ENCODE measurements at places on chromosomes 5 and 9. TPM values are rescaled to one million over a fixed set of nuclear protein-coding genes. Genes with fewer than 3 reads are reported as not detected.

GRCh38 chr5:68021227-68021626 lies 194.3 kb upstream of the PIK3R1 start:
- DNase-seq = no peak

- peak; percentile 80 for DNase-seq
Measured at GRCh38 chr9:15510789-15511575, at the start of gene PSIP1. Gene PSIP1, minus strand, starts transcription at chr9:15510970. Its CDS starts 782 bp downstream, at chr9:15510188.

GRCh38 chr5:168303393-168304025 lies 12.1 kb downstream of the WWC1 start:
- DNase-seq = no peak

GRCh38 chr5:179371121-179371510 lies 25.9 kb upstream of the ADAMTS2 start:
- no peak for DNase-seq

GRCh38 chr5:16464664-16465543 lies 696 bp downstream of the ZNF622 start:
- no peak for DNase-seq

GRCh38 chr5:179325296-179326031 lies 19.8 kb downstream of the ADAMTS2 start:
- DNase-seq = no peak

GRCh38 chr9:93043122-93043521 lies 15.4 kb upstream of the SUSD3 start:
- no peak for DNase-seq

DNA sequence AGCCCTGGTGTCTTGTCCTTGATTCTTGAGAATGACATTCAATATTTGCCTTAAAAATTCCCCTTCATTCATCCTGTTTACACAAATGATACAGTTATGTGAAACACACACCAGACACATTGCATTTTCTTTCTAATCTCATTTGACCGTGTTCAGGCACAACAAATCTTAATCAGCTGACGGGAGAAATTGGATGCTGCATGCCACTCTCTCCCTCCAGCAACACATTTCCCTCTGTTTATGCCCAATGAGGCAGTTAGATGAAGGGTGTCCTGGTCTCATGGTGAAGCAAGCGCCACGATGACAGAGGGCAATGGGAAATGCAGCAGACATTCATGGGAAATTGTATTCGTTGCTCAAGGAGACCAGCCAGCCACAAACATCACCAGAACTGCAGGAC lies 3.2 kb upstream of the FGF1 start:
- DNase-seq = no peak

- DNase-seq = no peak
Measured at GRCh38 chr9:3342159-3342777, 183.5 kb downstream of the RFX3 start.

- no peak for DNase-seq
Measured at GRCh38 chr5:72474046-72474500, 33.1 kb downstream of the ZNF366 start.

DNA sequence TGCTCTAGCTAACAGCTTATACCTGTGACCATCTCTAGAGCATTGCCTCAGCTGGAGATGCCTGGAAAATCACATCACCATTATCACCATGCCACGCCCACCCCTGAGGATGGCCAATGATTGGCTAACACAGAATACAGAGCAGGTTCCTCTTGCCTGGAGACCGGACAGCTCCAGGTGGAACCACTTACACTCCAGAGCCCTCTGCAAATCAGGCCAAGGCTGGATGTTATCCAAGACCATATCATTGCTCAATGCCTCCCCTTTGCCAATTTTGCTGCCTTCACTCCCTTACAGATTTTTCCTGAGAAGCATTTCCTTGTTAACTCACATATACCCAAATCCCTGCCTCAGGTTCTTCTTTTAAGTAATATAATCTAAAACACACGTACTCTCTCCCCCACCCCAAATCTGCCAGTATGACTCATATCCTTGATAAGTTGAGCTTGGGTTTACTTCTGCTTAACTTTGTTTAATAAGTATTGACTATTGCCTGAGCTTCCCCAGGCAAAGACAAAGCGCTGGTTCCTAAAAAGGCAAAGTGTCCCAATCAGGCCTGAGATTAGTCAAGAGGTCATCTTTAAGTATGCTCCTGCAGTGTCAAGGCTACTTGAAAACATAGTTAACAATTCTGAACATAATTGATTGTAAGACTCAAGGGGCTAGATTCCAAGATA lies 309.6 kb downstream of the EPB41L4A start:
- no peak for DNase-seq

- DNase-seq = no peak
Measured at GRCh38 chr9:101530076-101530711, 3.5 kb upstream of the RNF20 start.

DNA sequence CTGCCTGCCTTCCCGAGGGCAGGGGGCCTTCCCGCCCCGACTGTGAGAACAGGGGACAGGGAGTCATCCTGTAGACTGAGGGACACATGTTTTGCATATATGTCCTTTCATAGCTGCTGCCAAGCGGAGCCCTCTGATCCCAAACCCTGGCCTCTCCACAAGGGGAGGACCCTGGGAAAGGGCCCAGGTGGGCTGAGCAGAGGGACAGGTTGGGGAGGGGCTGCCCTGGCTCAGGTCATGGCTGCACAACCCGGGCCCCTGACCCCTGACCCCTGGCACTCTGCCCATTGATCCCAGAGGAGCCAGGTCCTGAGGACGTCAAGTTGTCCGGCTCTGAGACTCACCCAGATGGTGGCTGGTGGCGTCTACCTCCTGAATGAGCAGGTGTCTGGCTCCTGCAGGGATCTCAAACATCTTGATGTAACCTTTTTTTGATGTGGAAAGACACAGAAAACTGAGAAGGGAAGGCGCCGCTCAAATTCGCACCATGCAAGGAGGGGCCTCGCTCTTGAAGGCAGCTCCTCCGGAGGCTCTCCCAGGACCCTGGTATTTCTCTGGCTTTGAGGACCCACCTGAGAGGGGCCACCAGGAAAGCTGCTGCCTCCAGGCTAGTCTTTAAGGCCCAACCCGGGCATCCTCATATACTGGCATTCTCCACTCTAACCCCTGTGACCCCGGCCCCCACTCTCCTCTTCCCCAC lies 71.9 kb downstream of the ZNF354C start:
- no peak for DNase-seq

GRCh38 chr9:2473681-2474080 lies 147.9 kb upstream of the VLDLR start:
- DNase-seq = no peak

GRCh38 chr9:108671794-108672193 lies 184.0 kb downstream of the ACTL7B start:
- no peak for DNase-seq

DNA sequence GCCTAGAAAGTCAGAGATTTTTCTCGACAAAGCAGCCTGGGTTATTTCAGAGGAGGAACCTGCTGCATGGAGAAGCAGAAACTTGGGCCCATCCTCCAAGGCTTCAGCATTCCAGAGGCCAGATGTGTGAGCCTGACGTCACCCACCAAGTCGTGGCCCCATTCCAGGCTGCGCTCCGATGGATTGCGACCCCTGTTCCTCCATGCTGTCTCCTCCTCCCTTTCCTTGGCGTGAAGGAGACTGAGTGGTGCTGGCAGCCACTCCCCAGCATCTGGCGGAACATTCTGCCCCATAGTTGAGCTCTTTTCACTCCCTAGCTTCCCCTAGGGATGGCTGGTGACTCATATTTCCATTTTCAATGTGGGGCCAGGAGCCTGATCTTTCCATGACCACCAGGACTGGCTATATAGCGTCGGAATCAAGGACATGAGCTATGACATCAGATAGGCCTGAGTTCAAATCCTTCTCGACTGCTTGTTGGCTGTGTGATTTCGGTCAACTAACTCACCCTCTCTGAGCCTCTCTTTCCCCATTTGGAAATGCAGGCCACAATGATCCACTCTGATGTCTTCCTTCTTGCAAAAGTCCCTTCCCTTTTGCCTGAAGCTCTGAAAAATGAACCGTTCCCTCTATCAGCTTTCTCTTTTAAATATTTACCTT lies 24.5 kb upstream of the DUSP1 start:
- peak; percentile 93 for DNase-seq

DNA sequence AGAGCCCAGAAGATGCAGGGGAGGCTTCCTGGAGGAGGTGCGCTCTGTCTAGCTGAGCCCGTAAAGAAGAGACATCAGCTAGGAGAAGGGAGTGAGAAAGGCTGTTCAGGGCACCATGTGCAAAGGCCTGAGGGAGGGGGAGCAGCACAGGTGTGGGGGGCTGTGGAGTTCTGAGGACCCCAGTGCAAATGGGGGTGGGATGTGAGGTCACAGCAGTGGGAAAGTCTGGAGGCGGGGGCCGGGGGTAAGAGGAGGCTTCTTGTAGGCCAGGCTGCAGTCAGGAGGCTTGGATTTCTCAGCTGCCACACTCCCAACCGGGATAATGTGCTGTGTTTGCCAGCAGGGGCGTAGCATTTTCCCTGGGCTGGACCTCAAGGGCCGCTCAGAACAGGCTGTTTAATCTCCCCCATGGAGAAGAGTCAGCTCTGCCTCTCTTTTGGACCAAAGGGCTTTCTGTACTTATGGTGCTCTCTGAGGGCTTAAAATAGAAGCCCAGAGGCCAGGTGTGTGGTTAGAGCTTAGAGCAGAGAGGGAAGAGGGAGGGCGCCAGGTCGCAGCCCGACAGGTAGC lies 5.7 kb downstream of the NEURL1B start:
- no peak for DNase-seq

DNA sequence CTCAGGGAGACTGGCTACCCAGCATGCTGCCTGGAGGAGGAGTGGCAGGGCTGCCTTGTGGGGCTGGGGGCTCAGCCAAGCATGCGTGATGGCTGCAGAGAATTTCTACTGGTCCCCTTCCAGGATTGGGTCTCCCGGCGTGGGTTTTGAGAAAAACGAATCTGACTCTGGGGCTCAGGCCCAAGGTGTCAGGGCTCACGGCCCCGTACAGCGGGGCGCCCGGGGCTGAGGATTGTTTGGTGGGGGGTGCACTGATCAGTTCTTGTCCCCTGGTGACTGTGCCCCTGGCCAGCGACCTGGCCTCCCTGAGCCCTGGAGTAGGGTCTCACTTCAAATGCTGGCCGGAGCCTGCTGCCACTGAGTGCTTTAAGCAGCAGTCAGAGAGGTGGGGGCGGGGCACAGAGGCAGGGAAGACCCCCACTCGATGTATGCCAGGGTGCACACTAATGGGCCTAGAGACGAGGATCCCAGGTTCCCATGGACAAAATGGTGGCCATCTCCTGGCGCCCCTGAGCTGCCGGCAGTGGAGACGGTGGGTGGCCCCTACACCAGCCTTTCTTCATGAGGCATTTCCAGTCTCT lies 45.5 kb upstream of the RNU6ATAC start:
- DNase-seq = no peak

- DNase-seq = no peak
Measured at GRCh38 chr9:121771418-121771817, 120.0 kb downstream of the DAB2IP start.

- DNase-seq = no peak
Measured at GRCh38 chr5:89735082-89735481, 674.5 kb downstream of the CETN3 start.

- DNase-seq = no peak
Measured at GRCh38 chr9:6758248-6758497, 400 bp downstream of the KDM4C start.

DNA sequence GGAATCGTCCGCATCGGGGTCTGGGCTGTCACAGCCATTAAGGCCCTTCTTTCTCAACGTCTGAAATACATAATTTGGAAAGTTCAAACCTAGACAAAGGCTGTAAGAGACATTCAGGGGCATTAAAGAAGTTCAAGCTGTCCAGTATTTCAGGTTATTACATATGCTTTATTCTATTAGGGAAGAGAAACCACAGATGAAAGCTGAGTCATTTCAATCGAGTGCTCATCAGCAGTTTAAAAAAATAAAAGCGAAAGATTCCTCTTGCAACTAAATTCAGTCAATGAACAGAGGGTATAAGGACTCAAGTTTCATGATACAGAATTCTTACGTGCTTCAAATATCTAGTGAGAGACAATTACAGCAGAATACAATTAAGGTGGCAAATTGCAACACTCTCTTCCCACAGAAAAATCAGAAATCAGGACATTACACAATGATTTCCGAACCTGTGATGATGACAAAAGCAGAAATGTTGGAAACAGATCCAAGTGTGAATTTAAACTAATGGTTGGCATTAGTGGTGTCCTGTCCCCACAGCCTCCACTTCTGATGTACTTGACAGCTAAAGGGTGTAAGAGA lies 121.6 kb downstream of the MEF2C start:
- no peak for DNase-seq

DNA sequence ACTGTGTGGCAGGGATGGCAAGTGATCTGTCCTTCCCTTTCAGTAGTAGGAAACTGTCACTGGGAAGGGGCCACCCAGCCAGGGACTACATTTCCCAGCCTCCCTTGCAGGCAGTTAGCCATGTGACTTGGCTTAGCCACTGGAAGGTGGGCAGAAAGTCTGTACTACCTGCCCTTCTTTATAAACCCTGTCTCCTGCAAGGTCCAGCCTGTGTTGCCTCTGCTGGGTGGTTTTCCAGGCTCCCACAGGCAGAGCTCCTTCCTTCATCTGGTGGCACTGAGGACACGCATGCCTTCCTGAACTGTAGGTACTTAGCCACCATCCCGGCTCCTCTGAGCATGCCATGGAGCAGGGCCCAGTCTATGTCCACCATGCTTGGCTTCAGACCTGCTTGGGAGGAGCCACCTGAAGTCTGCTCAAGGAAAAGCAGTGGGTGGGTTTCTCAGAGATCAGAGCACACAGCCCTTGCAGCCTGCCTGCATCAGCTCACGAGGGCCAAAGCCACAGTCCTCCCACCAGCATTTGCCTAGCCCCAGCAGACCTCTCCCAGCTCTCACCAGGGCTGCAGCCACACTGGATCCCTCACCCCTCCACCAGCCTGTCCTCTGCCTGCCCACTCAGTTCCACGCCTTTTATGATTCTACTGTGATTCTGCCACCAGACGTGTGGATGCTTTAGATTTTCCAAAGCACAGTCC lies 16.7 kb upstream of the SLC25A51 start:
- no peak for DNase-seq

DNA sequence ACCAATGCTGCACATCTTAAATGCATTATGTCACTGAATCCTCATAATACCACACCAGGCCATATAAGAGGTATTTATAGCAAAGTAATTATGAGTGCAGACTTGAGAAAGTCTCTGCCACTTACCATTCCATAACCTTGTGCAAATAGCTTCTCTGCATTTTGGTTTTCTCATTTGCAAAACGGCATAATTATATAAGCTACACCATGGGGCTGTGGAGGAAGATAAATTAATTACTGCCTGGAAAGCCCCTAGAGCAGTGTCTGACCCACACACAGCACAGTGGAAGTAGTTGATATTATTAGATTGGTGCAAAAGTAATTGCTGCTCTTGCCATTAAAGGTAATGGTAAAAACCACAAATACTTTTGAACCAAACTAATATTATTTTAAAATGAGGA lies 9.5 kb upstream of the IL9 start:
- DNase-seq = no peak

The ZBED3 gene
- total RNA-seq = 0.64 TPM

The ITK gene
- total RNA-seq = 0.43 TPM

The CDC20B gene
- total RNA-seq = not detected

The PDE6A gene
- total RNA-seq = not detected

The CCDC192 gene
- not detected for total RNA-seq

The IFNA21 gene
- total RNA-seq = not detected

The TGFBI gene
- 174 TPM for total RNA-seq

The THBS4 gene
- total RNA-seq = not detected

The NADK2 gene
- 18.4 TPM for total RNA-seq

The SAP30L gene
- total RNA-seq = 36.5 TPM

The CDKN2B gene
- total RNA-seq = 11.4 TPM
